Adrenal gland (tissue), 19 donors: ENCODE measurements at places on chromosomes 1 and 21. TPM values are rescaled to one million over a fixed set of nuclear protein-coding genes. Genes with fewer than 3 reads are reported as not detected.

GRCh38 chr1:110916669-110917306, 43.8 kb downstream of the CD53 start:
- no peak for DNase-seq

The RUNX3 gene
- 0.73 TPM for polyA plus RNA-seq

- DNase-seq: no peak
These were observed 507 bp downstream of the GLIS1 start for GRCh38 chr1:53738205-53739108.

The KRTAP8-1 gene
- polyA plus RNA-seq: not detected

DNA sequence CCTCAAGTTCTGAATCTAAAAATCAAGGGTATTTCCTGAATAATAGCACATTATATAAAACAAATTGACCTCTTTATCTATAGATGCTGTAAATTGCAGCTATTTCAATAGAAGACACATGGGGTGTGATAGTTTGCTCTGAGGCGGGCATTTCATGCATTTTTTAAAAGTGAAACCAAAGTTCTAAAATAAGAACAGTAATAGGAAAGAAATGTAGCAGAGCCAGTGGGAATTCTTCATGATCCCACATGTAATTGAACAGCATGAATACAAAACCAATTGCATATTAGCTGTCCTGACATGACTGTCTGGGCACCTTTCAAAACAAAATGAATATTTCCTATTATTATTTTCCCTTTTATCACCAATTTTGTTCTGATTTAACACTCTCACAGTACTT, 85.0 kb downstream of the RGS21 start:
- no peak for DNase-seq

- DNase-seq: no peak
These were observed 34.2 kb downstream of the PCAT6 start for GRCh38 chr1:202844935-202845334.

DNA sequence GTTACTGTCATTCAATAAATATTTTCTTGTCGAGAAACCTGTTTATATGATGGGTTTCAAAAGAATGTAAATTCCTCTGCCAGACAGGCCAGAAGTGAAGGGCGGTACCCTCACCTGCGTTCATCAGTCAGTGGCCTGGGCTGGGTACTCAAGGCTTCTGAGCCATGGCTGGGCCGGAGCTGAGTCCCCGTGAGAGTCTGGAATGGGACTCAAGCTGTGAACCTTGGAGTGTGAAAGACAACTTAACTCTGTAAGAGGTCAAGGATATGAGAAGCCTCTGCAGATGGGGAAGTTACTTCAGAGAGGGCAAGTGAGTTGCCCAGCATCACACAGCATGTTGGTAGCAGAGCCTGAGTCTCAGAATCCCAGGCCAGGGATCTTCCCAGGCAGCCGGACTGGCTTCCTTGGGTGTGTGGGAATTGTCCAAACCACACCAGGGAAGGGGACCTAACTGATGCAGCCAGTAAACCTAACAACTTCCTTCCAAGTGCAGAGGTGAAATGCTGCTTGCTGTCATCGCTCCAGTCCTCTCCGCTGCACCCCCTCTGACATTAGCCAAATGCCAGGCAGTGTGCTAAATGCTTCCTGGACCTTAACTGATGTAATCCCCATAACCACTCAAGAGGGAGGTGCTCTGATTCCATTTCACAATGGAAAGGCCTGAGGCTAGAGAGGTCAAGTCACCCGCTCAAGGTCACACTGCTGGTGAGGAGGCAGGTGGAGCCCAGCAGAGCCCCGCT, 4.8 kb downstream of the DISP3 start:
- no peak for DNase-seq
